Activated T-cell treated with anti-CD3 and anti-CD28 coated beads, Interleukin-2, amount 50 U/mL, for 1 hour (primary cell): ENCODE measurements at places on chromosomes 3 and 15.

DNA sequence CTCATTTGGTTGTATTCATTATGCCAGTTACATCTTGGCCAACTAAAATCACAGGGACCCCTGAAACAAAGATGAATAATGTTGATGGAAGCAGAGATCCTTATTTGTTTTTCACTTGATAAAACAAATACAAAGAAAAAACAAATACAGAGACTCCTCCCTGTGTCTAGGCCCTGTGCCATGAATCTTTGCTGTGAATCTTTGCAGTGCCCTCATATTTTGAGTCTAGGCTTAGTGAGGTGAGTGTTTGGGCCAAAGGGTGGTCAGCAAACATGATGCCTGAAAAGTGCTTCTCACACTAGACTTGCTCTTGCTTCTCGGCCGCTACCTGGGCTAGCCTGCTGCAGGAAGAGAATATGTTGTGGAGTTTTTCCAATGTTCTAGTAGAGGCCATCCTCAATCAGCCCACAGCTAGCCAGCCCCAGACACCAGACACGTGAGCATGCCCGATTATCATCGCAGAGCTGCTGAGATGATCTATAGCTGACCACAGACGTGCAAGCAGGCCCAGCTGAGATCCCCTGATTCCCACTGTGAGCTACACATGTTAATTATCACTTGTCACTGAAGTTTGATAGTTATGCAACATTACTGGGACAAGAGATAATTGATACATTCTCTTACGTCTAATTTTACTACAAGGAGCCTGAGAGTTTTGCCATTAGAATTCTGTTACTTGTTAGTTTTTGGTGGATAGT is 191.4 kb downstream of the THRB start:
- no peak for DNase-seq

DNA sequence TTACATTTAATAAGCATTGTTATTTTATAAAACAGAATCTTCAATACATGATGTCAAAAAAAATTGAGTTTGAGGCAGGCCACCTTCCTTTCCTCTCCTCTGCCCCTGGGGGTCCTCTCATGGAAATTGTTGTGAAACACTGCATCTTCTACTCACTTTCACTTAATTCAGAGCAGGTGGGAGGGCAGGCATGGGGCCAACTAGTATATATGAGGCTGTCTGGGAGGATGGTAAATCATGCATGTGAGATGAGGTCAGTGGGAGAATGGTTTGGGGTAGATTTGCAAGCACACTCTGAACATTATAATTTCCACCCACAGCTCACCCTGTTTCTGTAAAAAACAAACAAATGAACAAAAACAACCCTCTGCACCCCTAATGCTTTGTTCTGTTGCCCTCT is 10.4 kb upstream of the CCDC14 start:
- DNase-seq = no peak

- no peak for DNase-seq
Measured at GRCh38 chr3:45204136-45204535, 22.0 kb downstream of the TMEM158 start.

GRCh38 chr3:129343643-129344360 is 65.1 kb downstream of the HMCES start:
- peak; percentile 47 for DNase-seq

GRCh38 chr3:123792473-123793201 is 91.5 kb downstream of the MYLK start:
- DNase-seq = no peak

DNA sequence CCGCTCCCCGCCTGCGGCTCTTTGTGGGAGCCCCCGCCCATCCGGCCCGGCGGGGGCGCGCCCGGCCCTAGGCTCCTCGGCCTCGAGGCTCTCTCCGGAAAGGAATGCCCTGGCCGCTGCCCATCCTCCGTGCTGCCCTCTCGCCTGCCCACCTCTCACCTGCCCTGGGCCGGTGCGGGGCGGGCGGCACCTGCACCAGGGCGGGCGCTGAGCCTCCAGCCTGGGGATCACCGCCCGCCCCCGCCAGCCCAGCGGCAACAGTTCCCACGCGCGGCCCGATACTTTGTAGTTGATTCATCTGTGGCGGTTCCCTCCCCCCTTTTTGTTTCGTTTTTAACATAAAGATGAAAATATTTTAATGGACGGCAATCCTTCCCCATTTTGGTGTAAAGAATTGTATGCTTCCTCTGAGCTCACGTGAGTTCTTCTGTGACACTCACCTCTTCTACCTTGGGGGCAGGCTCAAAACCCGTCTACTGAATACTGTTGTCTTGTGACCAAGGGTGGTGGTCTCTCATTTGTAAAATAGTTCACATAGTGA is 1.9 kb downstream of the KLF13 start:
- DNase-seq = peak; percentile 77

- DNase-seq = no peak
Measured at GRCh38 chr3:229183-229661, 32.7 kb downstream of the CHL1 start.

- DNase-seq = no peak
Measured at GRCh38 chr3:143309705-143310104, 190.1 kb downstream of the CHST2 start.

GRCh38 chr15:68704496-68705021 is 116.1 kb downstream of the ANP32A start:
- no peak for DNase-seq

DNA sequence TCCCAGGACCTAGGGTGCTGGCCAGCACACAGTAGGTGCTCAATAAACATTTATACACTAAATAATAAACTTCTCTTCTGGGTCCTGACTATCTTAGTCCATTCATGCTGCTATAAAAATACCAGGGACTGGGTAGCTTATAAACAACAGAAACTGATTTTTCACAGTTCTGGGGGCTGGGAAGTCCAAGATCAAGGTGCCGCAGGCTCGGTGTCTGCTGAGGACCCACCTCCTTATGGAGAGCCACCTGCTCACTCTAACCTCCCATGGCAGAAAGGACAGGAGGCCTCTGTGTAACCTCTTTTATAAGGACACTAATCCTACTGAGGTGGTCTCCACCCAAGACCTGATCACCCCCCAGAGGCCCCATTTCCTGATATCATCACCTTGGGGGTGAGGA is 114.4 kb upstream of the IQSEC1 start:
- DNase-seq = no peak

- DNase-seq = no peak
Measured at GRCh38 chr15:91695799-91696198, 157.7 kb upstream of the SLCO3A1 start.

DNA sequence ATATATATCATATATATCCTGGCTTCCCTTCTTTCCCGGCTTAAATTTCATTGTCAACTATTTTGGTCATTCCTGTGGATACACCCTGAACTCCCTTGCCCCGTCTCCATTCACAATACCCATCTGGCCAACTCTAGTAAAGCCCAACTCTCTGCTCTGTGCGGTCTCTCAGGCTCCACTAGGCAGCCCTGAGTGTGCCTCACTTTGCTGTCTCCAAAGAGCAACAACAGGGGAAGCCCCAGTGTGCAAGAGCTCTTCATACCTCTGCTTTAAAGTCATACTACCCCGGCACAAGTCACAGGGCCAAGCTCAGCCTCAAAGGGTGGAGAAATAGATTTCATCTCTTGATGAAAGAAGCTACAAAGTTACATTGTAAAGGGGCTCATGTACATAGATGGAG is 18.9 kb upstream of the FEM1B start:
- DNase-seq = no peak

- no peak for DNase-seq
Measured at GRCh38 chr15:52158084-52158765, 33.0 kb downstream of the GNB5 start.

DNA sequence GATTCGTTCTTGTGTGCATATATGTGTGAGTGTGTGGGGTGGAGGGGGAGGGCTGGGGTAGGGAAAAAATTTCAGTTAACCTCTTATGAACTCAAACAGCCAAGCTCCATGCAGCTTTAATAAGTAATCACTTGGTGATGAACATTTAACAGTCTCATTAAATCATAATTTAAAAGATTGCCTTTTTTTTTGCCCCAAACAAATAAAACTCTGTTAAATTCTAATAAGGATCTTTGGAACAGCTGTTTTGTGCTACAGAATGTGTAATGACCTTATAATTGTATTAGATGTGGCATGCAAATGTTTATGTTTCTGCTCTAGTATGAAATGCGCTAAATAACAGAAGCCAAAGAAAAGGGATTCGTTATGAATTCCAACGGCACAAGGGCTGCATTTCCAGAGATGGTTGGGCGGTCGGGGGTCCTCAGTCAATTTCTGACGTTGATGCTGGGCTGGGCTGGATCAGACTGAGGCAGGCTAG is 80.0 kb upstream of the RORA start:
- no peak for DNase-seq

- no peak for DNase-seq
Measured at GRCh38 chr3:78177780-78178179, 1137.9 kb downstream of the ROBO2 start.

GRCh38 chr15:72971766-72972165 is 80.5 kb upstream of the NEO1 start:
- no peak for DNase-seq

DNA sequence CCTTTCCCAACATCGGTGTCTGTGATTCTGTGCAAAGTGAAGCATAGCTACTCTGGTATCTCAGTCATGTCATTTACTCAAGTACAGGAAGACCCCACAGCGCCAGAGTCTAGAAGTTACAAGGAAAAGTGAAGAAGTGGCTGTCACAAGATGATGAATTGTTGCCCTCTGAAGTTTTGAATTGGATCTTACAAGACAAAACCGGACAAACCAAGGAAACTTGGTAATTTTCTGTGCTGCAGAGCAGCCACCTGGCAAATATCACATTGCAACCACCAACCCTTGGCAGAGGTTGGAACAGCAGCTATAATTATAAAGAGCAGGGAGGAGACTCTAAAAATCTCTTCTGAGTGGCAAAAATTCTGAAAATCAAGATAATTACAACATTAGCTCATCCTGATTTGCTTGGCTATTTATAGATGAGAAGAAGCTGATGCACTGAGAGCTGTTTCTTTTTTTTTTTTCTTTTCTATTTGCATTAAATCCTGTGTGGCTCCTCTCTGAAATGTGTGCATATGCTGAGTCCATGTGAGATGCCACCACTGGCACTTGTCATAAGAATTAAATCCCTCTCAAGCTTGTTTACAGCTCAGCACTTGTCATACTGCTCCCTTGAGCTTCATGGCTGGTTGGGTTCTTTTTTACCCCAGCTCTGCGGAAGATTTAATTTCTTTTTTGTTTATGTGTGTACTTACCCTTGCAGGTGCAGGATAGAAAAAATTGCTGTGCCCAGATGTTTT is 68.0 kb upstream of the MNS1 start:
- no peak for DNase-seq

DNA sequence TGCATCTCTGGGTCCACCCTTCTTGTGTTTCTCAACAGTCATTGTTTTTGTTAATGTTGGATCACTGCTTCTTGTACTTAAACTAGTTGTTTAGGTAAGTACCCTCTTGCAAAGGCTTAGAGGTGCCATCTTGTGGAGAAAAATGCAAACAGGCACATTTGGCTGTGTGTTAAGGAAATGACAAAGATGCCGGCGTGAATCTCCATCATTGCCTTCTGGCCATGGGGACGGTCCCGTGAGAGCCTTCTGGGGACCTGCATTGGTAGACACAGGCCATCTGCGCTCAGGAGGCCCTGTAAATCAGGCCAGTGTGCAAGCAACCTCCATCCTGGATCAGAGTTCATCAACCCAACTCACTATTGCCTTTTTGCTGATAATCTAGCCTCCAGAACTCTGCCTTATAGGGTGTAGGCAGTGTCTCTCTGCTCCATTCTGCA is 158.6 kb upstream of the NR2E3 start:
- no peak for DNase-seq
